ENCODE measurements at places on chromosomes 1 and 21.

DNA sequence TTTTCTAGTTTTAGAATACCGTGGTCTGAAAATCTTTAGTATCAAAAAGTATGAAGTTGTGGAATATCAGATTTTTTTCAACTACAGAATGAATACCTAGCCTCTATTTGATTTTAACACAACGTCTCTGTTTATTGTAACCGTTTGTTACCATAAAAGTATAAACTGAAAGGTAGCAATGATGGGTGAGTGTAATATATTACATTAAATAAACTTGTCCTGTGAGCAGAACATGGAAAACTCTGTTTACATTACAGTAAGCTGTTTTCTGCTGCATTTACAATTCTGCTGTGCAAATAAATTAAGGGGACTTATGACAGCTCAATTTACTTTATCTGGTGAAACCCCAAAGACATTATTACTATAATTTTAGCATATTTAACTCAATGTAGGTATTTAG is 62.5 kb downstream of the CHRM3 start:
- DNase-seq: no peak

- no peak for DNase-seq
Measured at GRCh38 chr21:38386967-38387366, 111.3 kb downstream of the ERG start.

GRCh38 chr1:119368554-119368953 is at the start of gene HAO2:
TSS of gene HAO2 (plus strand) at chr1:119368785. CDS start at chr1:119381086, 12,301 bp downstream.
- DNase-seq: no peak

DNA sequence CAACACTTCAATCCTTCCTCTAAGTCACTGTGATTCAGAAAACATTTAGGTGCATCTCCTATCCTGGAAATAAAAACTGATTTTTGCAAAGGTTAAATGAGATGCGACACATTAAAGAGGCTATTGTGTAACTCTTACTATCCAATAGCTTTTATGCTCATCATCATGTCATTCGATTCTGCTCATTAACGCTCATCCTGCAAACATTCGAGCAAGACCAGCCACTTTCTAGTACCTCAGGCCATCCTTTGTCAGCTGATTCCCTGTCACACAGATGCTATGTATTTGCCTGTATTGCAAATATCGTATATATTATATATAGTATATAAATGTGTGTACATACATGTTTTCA is 131.6 kb downstream of the TLR5 start:
- no peak for DNase-seq

DNA sequence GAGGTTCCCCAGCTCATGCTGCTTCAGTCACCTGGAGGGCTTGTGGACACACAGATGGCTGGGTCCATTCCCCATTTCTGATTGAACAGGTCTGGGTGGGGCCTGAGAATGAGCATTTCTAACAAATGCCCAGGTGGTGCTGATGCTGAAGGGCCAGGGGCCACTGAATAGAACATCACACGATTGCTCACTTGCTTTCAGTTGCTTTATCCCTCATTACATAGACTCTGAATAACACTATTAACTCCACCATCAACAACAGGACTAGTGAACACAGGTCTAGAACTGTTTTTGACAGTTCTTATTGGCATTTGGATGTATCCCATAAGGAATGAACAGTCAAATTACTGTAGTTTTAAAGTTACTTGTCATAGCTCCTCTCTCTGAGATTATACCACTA is 12.1 kb downstream of the TRAPPC10 start:
- DNase-seq: no peak

- no peak for DNase-seq
Measured at GRCh38 chr1:17190010-17190995, 14.6 kb upstream of the PADI1 start.

DNA sequence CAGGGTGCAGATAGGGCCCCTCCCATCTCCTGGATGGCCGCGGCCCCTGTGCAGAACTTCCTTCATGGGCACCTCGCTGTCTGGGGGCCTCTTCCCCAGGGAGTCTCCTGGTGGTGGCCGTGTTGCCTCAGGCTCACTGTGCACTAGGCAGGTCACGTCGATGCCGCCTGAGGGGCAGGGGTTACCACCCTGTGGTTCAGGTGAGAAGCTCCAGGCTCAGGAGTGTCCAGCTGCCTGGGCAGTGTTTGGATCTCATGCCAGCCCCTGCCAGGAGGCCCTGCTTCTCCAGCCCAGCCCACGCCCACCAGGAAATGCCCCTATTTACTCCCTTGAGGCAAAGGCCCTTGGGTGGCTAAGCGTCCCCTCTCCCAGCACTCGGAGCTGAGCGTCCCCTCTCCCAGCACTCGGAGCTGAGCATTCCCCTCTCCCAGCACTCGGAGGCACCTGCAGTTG is 2.1 kb downstream of the ITGB2 start:
- DNase-seq: no peak

DNA sequence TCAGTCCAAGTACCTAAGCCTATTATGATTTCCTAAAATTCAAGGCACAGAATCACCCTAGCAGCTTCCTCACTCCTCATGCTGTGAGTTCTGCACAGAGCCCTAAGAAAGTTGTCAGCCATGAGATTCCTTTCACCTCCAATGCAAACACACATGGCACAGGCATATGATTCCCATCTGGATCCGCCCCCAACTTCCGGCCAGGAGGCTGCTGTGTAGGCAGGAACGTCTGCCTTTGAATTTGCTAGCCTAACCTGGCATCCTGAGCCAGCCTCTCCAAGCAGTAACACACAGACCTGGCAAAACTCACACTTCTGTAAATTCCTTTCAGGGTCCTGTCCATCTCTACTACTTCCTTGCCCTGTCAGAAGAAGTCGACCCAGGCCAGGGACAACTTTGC is 521.1 kb upstream of the BEND5 start:
- no peak for DNase-seq

DNA sequence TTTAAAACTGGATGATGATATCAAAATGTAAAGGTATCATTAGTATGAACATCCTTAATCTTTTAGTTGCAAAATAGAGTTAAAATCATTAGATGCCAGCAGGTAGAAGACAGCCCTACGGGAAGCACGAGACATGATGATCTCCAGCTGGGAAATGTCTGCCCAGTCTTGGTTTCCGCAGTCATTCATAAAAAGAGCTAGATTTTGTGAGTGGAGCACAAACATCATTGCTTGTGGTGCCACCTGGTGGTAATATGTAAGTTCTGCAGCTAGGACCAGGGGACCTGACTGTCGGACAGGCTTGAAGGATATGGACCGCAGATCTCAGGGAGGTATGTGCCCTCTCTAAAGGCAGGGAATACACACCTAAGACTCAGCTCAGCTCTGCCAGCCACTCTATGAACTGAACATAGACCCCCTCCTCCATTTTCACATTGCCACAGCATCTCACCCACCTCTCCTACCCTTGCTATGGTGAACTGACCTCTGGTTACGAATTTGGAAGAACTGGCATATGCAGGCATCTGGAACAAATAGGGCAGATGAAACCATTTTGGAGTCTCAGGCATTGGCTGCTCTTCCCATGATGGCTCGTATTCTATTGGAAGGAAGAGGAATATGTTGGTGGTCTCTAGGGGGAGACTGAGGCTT is 9.2 kb downstream of the FCMR start:
- no peak for DNase-seq

GRCh38 chr21:41673596-41674335 is 93.1 kb downstream of the RIPK4 start:
- no peak for DNase-seq

DNA sequence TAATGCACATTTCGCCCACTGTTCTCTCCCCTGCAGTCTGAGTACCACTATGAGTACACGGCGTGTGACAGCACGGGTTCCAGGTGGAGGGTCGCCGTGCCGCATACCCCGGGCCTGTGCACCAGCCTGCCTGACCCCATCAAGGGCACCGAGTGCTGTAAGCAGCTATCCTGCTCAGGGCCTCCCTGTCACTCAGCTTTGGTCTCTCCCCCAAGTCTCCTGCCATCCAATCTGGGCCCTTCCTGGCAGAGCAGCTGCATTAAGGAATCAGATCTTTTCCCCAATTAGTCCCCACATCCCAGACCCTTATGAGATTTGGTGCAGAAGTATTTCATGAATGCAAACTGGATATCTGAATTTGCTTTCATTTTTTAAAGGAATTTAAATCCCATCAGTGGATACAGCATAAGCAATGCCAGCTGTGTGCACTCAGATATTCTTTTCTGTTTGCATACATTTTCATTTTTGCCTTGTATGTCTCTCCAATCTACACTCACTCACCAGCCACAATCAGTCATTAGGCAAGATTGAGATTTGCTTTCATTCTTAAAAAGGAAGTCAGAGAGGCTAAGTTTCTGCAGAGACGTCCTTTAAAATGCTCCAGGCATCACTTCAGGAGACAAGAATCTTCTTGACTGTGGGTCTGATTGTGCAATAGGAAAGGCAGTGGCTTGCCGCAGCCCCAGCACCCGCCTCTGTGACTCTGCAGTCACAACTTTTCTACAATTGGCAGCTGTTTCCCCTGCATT is 48.1 kb downstream of the ELAPOR1 start:
- no peak for DNase-seq

DNA sequence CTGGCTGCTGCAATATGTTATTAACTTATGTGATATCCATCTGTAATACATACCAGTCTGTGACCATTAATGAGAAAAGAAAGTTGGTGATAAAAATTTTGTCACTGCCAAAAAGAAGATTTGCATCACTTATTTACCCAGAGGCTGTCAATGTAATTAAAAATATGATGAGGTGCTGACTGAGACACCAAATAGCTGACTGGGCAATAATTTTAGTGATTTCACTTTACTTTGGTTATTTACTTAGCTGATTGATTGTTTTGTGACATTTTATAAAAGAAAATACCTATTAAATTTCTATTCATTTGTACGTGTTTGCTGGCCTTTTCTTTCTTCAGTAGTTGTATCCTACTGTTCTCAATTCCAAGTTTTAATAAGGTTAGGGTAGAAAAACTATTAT is 139.2 kb downstream of the HLX start:
- no peak for DNase-seq

DNA sequence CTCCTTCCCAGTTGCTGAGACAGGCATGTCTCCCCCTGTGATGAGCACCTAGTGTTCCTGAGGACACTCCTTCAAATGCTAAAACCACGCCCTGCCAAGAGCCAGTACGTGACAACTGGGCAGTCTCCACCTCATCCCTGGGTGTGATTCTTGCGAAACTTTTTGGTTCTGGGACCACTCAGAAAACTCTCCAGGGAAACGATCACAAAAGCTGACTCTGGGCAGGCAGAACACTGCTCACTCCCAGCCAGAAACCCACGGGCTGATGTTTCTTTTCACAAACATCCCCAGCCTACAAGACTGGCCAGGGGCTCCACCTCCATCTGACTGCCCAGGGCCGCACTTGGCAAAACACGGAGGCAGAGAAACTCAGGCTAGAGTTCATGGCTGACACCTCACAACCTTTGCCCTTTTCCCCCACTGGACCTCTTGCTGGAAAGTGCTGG is 24.4 kb downstream of the DHRS3 start:
- DNase-seq: peak; percentile 26

GRCh38 chr1:195030793-195031192 is 1577.4 kb downstream of the KCNT2 start:
- no peak for DNase-seq

DNA sequence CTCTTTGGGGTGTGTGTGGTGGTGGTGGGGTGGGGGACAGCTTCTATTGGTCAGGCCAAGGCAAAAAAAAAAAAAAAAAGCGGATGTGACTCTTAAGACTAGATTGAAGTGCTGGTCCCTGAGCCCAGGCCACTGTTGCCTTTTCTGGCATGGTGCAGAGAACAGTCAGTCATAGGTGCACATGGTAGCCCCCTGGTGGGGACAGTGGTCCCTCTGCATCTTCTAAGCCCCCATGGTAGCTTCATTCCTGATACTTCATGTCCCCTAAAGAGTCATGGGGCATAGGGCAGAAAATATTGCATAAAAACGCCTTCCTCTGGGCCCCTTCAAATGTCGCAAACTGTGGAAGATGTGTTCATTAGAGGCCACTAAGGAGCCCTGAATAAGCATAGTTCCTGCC is 371.8 kb downstream of the NPHP4 start:
- no peak for DNase-seq

GRCh38 chr1:154351363-154352068 is 26.2 kb downstream of the ATP8B2 start:
- no peak for DNase-seq

- no peak for DNase-seq
Measured at GRCh38 chr1:170182442-170182841, 36.7 kb downstream of the NTMT2 start.

DNA sequence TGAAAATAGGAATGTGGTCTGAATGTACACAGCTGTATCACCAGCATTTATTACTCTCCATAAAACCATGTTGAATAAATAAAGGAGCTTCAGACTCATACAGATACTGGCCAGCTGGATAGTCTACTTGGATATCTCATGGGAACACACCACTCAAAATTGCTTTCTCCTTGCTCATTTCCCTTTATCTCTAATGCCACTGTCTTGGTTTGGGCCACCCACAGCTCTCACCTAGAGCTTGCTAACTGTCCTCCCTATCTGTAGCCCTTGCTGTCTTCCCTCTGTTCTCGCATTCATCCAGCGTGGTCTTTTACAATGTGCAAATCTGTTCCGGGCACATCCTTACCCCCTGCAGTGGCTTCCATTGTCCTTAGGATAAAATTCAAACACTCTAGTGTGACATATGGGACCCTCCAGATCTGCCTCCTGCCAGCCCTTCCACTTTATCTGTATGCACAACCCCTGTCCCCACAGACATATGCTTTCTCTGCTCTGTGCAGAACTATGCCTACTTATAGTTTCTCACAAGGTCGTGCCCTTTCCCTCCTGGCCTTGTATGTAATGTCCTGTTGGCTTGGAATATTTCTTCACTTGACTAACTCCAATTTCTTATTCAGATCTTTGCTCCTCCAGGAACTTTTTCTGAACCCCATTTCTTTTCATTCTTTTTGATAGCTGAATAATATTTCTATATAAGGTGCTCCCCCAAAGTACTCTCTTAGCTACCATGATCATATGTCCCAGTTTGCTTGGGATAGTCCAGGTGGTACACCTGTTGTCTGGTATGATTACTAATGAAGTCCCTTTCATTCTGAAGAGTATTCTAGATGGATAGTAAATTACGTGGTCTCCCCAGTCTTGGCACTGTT is 2.9 kb downstream of the FLVCR1 start:
- DNase-seq: no peak

GRCh38 chr1:188769936-188770335 is 1707.7 kb downstream of the BRINP3 start:
- no peak for DNase-seq

DNA sequence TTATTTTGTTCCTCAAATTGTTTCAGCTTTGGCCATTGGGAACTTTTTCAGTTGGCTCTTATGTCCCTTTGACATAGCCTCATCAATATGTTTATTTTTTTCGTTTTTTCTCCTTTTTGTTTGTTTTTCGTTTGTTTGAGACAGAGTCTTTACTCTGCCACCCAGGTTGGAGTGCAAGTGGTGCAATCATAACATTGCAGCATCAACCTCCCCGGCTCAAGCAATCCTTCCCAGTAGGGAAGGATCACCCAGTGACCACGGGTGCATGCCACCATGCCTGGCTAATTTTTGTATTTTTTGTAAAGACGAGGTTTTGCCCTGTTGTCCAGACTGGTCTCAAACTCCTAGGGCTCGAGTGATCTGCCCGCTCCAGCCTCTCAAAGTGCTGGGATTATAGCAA is 8.1 kb downstream of the POLR3GL start:
- DNase-seq: no peak

- DNase-seq: no peak
Measured at GRCh38 chr1:41483001-41483850, 1.3 kb downstream of the EDN2 start.
